Right cardiac atrium (tissue), 5 donors: ENCODE measurements at places on chromosomes 3 and 15.

DNA sequence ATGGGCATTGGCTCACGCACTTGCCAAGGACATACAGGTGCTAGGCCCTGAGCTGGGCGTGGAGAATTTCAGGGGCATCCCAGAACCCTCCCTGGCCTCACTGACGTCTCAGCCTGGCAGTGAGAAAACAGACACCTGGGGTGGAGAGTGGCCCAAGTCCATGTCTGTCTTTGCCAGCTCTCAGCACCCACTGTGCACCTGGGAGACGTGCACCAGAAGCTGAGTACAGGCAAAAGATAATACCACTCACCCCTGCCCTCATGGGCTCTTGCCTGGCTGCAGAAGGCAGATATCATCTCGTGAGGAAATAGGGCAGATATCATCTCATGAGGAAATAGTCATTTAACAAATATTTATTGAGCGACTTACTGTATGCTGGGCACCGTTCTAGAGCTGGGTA lies 8.0 kb downstream of the LOXL1 start:
- DNase-seq: no peak

DNA sequence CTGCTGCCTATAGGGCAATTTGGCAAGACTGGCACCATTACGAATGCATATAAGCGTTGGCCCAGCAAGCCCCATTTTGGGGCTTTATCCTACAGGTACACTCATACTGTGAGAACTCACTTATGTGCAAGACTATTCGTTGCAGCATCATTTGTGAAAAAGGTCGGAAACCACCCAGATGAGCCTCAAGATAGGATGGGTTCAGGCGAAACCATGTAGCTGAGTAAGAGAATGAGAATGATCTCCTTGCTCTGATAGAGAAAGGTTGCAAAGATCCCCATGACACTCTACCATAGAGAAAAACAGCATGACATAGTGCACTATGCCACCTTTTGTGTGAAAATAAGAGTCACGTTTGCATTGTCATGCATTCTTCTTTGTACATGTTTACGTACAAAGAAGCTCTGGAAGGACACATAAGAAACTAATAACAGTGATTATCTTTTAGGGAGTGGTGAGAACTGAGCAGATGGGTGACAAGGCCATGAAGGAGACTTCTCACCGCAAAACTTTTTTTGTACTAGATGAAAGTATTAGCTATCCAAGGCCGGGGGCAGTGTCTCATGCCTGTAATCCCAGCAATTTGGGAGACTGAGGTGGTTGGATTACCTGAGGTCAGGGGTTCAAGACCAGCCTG lies 50.0 kb downstream of the RHCG start:
- DNase-seq: no peak

- DNase-seq: no peak
Observed at GRCh38 chr3:59262076-59262498, 212.3 kb upstream of the CFAP20DC start.

DNA sequence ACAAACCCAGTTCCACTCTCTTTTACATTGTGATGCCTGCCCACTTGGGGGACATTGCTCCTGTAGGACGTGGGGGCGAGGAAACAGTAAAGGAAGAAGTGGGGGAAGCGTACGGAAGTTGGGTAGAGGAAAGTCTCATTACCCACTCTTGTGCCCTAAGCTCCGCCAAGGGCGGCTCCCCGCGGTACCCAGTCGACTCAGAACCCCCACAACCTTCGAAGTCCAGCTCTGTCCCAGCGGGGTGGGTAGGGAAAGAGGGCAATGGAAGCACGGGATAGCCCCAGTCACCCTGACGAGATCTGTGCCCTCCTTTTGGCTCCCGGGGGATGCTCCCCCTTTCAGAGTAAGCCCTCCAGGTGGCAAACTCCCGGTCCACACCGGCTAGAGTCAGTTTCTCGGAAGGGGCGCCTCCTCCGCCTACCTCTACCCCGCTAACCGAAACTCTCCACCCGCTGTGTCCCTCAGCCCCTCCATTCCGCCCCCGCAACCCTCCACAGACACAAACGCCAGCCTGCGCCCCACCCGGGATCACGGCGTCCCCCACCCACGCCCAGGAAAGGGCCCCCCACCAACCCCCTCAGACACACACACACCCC lies 527 bp downstream of the CSNK1G1 start:
- DNase-seq: peak; percentile 28

DNA sequence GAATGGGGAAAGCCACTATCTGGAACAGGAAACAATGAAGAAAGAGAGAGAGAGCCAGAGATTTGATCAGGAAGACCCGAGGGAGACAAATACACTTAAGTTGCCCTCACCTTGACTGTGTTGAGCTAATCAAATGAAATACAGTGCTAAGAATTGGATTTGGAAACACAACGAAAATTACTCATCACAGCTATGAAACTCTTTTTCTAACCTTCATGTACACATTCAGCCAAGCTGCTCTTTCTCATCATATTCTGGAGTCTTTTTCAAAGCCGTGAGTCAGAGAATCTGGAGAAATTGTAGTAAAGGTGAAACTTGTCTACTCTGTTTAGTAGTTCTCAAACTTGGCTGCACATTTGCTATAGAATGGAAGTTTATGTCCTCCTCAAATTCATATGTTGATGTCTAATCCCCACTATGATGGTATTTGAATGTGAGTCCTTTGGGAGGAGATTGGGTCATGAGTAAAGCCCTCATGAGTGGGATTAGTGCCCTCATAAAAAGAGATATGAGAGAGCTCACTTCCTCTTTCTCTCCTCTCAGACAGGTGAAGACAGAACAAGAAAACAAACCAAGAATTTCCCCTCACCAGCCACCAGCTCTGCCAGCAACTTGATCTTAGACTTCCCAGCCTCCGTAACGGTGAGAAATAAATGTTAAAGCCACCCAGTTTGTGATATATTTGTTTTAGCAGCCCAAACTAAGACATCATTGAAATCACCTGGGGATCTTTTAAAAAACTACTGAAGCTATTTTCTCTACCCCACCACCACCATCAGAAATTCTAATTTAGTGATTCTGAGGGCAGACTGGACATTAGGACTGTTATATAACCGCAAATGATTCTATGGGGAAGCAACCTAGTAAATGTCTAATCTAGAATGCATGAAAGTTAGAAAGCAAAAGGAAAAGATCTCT lies 143.6 kb upstream of the GRM7 start:
- DNase-seq: no peak

GRCh38 chr15:65939901-65940617 lies 70.8 kb downstream of the RAB11A start:
- no peak for DNase-seq

GRCh38 chr3:31725568-31725967 lies 192.8 kb downstream of the STT3B start:
- no peak for DNase-seq

DNA sequence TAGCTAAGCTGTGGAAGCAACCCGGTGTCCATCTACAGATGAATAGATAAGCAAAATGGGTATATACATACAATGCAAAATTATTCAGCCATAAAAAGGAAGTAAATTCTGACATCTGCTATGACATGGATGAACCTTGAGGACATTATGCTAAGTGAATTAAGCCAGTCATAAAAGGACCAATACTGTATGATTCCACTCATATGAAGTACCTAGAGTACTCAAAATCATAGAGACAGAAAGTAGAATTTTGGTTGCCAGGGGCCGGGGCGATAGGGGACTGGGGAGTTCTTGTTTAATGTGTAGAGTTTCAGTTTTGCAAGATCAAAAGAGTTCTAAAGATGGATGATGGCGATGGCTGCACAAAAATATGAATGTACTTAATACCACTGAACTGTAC lies 10.3 kb downstream of the EID1 start:
- no peak for DNase-seq

GRCh38 chr3:186217820-186218164 lies 108.9 kb upstream of the ETV5 start:
- no peak for DNase-seq

- no peak for DNase-seq
Observed at GRCh38 chr3:39668420-39668819, 141.0 kb upstream of the MYRIP start.

DNA sequence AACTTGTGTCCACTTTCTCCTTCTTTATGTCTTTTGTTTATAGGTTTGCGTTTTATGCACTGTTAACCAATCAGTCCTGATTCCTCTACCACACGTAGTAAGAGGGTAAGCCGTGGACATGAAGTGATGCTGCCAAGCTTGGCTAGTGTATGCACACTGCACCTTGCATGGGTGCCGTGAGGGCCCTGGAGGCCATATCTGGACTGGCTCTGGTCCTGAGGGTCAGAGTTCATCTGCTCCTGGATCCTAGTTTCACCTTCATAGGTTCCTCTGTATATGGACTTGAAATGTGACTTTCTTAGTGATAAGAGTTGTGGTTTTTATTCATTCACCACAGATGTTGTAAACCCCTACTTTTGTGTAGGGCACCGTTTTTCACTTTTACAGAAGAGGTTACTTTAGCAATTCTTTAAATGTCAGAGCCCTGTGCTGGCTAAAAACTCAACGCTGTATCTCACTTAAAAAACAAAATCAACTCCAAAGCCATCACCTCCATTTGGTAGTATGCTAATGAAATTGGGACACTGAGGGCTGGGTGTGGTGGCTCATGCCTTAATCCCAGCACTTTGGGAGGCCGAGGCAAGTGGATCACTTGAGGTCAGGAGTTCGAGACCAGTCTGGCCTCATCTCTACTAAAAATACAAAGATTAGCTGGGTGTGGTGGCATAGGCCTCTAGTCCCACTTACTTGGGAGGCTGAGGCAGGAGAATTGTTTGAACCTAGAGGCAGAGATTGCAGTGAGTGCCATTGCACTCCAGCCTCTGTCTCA lies 22.9 kb downstream of the SIAH2 start:
- DNase-seq: no peak

DNA sequence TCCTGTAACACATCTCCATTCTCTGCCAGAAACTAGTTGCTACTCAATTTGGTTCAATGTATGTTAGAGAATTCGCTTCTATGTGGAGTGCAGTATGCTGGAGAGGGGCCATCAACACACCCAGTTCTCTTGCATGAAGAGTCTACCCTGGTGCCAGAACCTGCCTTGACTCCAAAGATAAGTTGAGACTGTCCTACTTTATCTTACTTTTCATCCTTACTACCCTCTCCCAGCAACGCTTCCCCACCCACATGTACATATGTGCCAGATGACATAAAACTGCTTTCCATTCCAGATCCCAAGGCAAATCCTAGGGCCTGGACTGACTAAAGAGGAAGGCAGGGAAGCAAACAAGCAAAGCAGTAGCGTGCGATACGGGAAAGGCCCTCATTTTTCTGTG lies 442.6 kb upstream of the THRB start:
- no peak for DNase-seq

DNA sequence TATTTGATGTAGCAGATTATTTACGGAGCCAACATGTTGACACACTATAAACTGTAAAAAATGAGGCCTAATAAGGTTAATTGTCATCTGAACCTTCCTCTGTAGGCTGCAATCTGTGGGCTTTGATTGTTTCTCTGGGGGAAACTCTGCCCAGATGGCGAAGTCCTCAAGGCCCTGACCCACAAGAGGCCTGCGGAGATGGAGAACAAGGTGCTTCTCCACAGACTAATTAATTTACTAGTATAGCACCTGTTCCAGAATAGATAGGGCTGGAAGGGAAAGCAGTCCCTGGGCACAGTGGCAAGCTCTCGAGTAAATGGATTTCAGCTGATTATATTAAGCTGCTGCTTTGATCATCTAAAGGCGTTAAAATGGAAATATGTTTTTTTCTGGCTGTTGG lies 338.8 kb upstream of the DNAJC19 start:
- no peak for DNase-seq

GRCh38 chr3:112519424-112520001 lies 20.2 kb upstream of the BTLA start:
- no peak for DNase-seq
